Naive B cell (primary cell): ENCODE measurements at places on chromosomes 1 and 21.

DNA sequence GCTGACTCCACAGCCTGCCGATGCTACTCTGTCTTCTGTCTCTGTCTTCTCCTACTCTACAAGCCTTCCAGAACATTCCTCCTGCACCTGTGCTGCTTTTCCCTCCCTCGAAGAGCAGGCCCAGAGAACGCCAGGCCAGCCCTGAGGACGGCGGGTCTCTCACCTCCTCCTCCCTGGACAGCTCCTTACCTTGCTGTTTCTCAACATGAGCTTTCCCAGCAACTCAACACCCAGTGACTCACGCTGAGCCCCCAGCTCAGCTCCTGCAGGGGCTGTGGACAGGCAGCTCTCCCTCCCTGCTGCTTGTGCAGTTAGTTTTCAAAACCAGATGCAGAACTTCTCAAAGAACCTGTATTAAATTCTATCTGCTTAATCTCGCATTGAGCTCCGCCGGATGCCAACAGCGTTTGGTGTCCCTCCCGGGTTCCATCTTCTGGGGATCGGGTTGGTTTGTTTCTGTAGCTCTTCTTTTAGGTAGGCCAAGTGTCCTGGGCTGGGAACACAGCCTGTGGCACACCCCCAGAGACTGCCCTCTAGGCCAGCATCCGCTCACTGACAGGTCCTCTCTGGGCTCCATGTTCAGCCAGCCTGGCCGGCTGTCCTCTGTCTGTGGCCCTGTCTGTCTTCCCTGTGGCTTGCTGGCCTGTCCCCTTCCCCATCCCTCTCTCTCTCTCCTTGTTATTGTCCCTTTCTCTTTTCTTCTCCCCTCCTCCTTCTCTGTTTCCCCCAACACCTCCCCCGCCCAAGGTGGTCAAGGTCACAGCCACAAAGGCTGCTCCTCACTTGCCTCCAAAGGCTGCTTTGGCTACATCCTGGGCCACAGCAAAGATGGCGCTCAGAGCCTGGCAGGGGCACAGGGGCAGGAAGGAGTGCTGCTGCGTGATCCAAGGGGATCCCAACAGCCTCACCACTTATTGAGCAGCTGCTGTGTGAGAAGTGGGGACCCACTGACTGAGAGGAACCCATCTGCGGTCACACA lies 391.0 kb downstream of the MATN1 start:
- no peak for DNase-seq

DNA sequence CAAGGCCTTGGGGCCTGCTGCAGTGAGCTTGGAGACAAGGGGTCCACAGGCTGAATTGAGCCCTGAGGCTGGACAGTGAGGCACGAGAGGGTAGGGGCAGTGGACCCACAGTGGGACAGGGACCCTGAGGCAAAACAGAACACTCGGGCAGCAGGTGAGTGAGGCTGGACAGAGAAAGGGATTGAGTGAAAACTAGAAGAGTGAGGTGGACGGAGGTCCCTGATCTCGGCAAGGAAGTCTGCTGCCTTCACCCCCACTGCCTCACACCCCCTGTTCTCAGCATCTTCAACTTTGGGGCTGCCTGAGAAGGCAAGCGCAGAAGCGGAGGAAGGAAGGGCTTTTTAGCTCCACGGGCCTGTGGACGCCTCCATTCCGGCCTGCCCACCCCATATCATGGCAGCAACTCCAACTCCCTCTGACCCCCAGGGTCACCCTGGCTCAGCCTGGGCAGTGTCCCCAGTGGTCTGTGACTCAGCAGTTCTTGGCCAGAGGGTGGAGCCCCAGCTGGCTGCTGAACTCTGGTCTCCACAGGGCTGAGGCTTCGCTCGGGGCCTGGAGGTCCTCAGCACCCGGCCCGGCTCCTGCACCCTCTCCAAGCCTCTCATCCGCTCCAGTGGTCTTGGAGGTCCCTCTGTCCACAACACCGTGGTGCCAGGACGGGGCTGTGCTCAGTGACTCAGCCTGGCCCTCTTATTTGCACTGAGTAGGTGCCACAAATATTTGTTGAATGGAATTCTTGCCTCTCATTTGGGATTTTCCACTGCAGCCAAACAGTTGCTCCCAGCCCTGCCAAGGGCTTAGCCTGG lies 60.0 kb upstream of the EPS8L3 start:
- no peak for DNase-seq

- DNase-seq: no peak
Observed at GRCh38 chr1:4133297-4133938, 233.3 kb upstream of the C1orf174 start.

- no peak for DNase-seq
Observed at GRCh38 chr1:99268021-99268420, 3.7 kb downstream of the PLPPR4 start.

GRCh38 chr1:216075339-216075738 lies 347.9 kb downstream of the USH2A start:
- DNase-seq: no peak

- no peak for DNase-seq
Observed at GRCh38 chr1:210565306-210565705, 236.6 kb downstream of the HHAT start.

- no peak for DNase-seq
Observed at GRCh38 chr1:82042306-82043060, 241.7 kb downstream of the ADGRL2 start.

DNA sequence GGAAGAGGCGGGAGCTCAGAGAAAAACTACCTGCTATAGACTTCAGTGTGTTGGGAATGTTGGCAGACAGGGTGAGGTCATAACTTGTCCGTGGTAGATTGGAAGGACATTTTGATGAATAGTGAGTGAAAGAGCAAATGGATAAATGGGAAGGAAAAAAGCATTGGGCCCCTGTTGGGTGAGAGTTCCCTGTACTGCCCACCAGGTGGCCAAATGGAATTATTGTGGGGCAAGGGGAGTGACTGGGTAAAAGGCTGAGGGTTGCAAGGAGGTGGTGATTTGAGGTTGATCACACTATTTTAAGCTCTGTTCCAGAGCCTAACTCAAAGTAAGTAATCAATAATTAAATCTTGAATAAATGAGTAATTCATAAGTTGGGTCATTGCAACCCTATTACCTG lies 60.4 kb downstream of the MRPS6 start:
- no peak for DNase-seq

GRCh38 chr21:43337901-43338655 lies 88.9 kb downstream of the SIK1 start:
- no peak for DNase-seq

DNA sequence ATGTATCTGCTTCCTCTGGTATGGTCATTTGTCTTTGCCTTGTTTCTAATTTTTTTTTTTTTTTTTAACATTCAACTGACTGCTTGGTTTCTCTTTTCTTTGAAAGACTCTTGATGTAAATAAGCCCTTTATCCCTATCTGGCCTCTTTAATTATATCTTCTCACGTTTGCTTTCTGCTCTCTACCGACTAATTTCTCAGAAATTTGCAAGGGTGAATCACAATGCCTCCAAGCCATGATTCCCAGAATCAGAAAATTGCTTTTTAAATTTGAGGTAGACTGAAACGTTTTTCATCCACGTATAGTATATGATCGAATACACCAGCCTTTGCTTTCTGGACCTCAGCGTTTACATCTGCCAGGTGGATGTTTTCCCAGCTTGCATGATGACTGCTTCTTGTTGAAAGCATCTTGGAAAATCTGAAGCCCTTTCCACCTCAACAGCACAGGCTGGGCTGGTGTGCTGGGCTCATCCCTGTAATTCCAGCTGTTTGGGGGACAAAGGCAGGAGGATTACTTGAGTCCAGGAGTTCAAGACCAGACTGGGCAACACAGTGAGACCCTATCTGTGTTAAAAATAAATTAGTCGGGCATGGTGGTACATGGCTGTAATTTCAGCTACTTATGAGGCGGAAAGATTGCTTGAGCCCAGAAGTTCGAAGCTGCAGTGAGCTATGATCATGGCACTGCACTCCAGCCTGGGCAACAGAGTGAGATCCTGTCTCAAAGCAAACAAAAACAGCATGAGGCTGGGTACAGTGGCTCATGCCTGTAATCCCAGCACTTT lies 35.0 kb upstream of the GPR137B start:
- DNase-seq: no peak

GRCh38 chr1:203521074-203521794 lies 27.3 kb downstream of the OPTC start:
- no peak for DNase-seq

DNA sequence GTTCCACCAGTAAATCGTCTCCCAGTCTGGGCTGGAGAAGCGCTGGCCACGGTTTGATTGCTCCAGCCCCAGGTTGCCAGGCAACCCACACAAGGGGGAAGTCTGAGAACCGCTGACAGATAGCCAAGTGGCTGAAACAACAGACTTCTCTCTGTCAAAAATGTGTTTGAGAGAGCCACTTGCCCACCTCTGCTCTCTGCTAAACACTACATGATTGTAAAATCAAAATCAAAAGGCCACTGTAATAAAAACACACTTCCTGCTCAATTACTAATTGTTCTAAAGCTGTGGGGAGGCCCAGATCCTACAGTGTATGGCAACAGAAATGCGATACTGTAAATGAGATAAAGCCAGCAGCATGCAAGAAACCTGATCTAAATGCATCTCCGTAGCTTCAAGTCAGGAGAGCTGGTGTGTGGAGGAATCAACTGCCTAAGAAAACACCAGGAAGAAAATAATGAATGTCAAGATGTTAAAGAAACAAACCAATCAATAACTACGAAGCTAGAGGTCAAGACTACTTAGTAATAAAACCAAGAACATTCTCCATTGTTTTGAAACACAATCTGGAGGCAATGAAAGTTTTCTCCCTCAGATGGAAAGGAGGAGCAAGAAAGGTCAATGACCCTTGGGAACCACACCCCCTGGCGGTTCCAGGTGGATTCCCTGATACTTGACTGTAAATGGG lies 121.2 kb downstream of the SLC45A1 start:
- DNase-seq: peak; percentile 68

- DNase-seq: no peak
Observed at GRCh38 chr1:75725266-75725665, 757 bp downstream of the ACADM start.

DNA sequence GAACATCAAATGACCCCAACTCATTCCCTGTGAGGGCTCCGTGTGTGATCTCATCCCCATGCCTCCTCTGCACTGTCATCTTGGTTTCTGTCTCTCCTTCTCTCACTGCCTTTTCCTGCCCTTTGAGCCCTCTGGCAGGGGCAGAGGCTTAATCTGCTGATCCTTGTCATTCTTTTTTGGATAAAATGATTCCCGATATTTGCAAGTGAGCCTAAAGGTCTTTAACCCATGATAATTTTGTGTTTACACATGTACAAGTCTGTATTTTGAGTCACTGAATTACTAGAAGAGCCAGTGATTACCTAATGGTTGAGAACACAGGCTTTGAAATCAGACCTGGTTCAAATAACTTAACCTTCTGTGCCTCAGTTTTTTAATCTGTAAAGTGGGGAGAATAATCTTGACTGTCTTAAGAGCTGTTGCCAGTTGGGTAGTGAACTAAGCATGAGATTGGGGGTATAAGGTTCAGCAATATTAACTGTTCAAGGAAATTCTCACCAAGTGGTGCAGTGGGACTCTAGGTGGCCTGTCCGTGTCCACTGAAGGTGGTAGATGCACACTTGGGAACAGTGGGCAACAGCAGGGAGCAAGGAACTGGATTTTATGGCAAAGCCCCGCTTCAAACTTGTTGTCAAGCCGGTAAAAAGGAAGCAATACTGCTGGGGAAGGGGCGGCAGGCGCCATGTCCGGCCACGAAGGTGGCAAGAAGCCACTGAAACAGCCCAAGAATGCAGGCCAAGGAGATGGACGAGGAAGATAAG lies 1.6 kb downstream of the ECHDC2 start:
- DNase-seq: no peak

- no peak for DNase-seq
Observed at GRCh38 chr1:225685476-225686176, 32.7 kb upstream of the ENAH start.

DNA sequence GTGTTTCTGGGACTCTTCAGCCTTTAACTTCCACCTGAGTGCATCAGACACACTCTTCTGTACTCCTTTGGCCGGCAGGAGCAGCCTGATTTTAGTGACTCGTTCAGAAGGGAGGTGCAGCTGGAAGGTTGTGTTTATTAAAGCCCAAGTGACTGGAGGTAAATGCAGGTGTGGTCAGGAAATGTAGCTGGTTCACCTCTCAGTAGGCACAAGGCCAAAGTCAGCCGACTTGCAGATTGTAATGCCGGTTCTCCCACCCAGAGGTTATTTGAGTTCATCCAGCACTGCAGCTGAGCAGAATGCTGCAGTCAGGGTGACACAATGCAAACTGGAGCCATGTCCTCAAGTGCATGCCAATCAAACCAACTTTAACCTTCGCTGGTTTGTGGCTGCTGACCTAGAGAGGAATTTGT lies 91.5 kb downstream of the SPATA46 start:
- no peak for DNase-seq

DNA sequence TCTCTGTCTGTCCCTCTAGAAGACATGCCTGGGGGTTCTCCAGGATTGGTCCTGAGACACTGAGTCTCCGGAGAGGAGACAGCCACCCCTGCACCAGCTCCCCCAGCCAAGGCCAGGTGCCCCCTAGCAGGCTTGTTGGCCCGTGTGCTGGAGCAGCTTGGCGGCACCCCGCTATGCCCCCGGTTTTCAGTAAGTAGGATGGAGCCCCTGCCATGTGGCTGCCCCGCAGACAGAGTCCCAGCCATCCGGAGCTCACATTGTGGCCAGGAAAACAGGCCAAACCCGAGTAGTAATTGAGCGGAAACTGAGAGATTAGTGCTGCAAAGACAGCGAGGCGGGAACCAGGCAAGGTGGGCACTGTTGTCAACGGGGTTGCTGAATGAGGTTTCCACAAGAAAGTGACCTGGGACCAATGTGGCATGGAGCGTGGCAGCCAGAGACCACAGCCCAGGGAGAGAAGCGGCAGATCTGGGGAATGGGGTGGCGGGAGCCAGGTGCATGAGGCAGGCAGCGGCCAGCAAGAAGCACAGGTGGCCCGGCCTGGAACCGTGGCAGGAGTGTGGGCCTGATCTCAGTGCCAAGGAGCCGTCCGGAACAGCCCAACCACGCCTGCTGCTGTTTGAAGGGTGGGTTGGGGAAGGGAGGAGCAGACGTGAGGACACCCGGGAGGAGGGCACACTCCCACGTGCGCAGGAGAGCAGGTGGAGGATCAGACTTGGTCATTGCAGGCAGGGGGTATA lies 137.4 kb upstream of the VAMP3 start:
- no peak for DNase-seq

DNA sequence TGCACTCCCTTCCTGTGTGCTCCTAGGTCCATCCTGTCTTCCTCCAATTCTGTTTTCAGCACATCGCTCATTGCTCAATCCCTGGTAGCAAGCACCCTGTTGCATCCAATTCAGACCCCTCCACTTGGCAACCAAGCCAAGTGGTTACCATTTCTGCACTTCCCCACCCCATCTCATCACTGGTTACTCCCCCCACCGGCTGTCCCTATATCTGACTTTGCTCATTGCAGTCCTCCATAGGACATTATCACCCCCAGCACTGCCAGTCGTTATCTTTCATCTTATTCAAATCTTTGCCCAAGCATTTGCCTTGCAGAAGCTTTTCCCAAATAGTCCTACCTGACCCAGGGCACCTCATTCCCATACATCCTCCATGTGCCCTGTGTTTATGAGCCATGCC lies 2.1 kb upstream of the TMEM9 start:
- DNase-seq: no peak

GRCh38 chr21:41819856-41820281 lies 53.0 kb upstream of the RIPK4 start:
- DNase-seq: no peak

- DNase-seq: no peak
Observed at GRCh38 chr1:101365186-101365585, 128.4 kb downstream of the S1PR1 start.

- DNase-seq: no peak
Observed at GRCh38 chr1:86227026-86227425, 70.5 kb upstream of the COL24A1 start.

GRCh38 chr1:224433041-224433691 lies 1.4 kb downstream of the WDR26 start:
- DNase-seq: peak; percentile 21
